ENCODE measurements at places on chromosomes 5 and 9. TPM values are rescaled to one million over a fixed set of nuclear protein-coding genes. Genes with fewer than 3 reads are reported as not detected.

PTPN3 gene
- polyA plus RNA-seq, result 7.5 TPM

DNA sequence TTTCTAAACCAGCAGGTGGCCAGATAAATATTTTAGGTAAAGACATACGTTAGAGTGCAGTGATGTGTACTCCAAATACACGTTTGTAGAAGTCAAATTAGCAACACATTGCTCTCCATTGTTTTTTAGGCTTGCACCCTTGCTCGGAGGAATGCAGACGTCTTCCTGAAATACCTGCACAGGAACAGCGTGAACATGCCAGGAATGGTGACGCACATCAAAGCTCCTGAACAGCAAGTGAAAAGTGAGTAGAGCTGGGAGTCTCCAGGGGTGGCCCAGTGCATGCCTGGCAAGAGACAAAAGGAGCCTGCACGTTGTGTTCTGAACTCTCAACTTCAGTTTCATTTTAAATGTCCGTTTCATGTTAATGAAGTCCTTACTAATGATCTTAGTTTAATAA, 207.5 kb upstream of the OTULINL start:
- peak; percentile 56 for DNase-seq

GRCh38 chr9:104950838-104951237, 22.9 kb upstream of the ABCA1 start:
- DNase-seq, result peak; percentile 26

- DNase-seq, result no peak
Observed at GRCh38 chr9:135613946-135614805, 25.2 kb downstream of the GLT6D1 start.

DNA sequence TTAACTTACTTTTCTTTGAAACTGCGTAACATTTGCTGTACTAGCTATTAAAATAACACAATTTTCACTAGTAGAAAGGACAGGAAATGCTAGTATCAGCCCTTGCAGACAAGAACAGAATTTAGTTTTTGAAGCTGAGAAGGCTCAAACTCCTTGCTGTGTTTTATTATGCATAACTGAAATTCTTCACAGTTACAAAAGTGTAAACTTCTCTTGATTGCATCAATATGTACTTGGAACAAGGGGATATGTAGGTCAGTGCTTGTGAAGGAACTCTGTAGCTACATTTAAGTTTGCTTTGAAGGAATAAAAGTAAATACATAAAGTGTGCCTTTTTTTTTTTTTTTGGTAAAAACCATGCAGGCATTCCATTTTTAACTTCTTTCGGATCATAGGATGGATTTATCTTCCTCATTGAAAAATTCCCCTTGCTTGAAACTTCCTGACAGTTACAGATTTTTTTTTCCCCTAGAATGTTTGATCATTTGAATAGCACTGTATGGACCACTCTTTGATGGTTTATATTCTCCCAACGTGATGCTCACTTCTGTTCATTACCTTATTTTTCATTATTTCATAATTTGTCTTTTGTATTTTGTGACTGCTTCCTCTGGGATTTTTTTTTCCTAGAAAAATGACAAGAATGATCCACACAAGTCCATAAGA, 94.9 kb upstream of the DAB2 start:
- DNase-seq, result no peak

RIOK2 gene
- polyA plus RNA-seq, result 32.4 TPM

ROR2 gene
- polyA plus RNA-seq, result 1.3 TPM

- no peak for DNase-seq
Observed at GRCh38 chr5:129174480-129174879, 79.9 kb downstream of the ISOC1 start.

DNA sequence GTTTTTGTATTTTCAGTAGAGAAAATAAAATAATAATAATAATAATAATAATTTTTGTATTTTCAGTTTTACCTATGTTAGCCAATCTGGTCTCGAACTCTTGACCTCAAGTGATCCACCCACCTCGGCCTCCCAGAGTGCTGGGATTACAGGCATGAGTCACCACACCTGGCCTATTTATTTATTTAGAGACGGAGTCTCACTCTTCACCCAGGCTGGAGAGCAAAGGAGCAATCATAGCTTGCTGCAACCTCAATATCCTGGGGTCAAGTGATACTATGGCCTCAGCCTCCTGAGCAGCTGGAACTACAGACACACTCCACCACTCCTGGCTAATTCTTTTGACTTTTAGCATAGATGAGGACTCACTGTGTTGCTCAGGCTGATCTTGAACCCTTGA, 167.5 kb downstream of the TLE1 start:
- no peak for DNase-seq

GRCh38 chr5:171226864-171227263, 82.2 kb upstream of the TLX3 start:
- no peak for DNase-seq

GRCh38 chr9:33223696-33224095, 16.3 kb upstream of the SPINK4 start:
- no peak for DNase-seq

DNA sequence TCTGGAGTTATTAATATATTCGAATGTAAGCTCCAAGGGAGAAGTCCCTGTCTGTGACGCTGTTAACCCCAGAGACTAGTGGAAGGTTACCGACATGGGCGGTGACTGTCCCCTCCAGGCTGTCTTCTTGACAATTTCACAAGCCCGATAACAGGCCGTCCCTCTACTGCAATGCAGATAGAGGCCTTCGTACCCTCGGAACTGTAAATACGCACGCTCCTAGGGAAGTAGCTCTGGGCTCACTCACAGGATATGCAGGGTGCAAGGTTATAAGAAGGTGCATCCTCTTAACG, 680 bp upstream of the RFK start:
- DNase-seq, result no peak

DNA sequence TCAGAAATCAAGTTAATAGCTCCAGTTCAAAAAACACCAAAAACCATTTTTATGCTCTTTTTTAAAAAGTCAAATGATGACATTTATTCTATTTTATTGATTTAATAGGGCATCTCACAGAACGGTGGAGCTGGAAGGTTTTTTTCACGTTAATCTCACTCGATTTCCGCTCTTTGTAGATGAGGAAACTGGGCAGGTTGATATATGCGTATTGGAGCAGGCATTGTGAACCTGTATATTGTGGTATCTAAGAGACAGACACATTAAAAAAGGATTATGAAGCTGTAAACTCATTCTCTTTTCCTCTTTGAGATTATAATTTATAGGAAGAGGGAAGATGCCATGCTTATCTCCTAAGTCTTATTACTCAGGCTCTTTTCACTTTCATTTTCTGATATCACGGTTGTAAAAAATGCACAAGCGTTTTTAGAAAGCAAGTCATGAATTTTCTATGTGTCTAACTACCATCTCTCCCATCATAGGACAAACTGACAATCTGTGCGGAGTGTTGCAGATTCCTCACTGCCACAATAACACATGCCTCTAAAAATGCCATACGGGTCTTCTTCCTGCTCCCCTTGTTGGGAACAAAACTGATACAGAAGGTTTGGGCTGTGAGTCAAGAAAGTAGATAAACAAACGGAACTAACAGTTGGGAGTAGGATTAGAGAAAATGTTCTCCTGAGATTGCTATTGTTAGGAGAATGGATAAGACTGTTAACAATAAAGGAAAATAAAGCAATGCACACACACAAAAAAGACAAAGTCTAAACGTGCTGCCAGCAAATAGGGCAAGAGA, 1997.7 kb downstream of the MAT2B start:
- no peak for DNase-seq

WDR41 gene
- polyA plus RNA-seq, result 29.0 TPM

GRCh38 chr9:105187781-105188180, 56.7 kb upstream of the SLC44A1 start:
- DNase-seq, result peak; percentile 40

AMBP gene
- not detected for polyA plus RNA-seq

DNA sequence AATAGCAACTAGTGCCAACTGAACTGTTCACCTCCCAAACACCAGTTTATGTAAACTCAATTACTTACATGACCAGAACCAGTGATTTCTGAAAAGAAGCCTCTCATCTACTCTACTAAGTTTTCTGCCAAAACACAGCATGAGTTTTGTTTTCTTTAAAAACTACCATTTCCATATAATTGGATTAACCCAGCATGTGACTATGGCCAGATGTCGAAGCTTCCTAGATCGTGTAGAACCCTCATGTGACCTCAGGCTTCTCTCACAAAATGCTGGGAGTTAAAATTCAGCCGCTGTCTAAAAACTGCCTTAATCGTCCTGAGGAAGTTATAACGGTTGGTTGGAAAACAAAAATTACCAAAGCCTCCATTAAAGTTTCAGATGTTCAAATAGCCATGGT, 303.5 kb downstream of the IRX1 start:
- no peak for DNase-seq

- no peak for DNase-seq
Observed at GRCh38 chr9:104747245-104747564, 278 bp upstream of the NIPSNAP3A start.

DNA sequence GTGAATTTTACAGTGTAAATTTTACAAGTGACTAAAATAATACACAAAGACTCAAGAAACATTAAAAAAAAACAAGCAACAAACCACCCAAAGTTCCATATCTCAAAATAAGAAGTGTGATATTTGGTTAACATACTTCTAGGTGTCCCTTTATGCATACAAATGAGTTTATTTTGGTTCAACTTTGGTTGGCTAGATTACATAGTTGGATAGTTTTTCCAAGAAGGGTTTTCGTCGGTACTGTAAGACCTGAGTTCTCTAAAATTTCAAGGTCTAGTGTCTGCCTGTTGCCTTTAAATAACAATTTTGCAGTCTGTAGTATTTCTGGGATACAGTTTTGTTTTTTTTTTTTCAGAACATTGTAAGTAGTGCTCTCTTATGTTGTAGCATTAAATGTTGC, 58.8 kb upstream of the JAK2 start:
- no peak for DNase-seq
